ENCODE measurements at places on chromosomes 2 and 18.
A peak's percentile ranks its signal among the peaks of the same experiment; 100 is the strongest.

GRCh38 chr2:182359990-182360662 is 66.7 kb downstream of the PDE1A start:
- DNase-seq: peak; percentile 90

DNA sequence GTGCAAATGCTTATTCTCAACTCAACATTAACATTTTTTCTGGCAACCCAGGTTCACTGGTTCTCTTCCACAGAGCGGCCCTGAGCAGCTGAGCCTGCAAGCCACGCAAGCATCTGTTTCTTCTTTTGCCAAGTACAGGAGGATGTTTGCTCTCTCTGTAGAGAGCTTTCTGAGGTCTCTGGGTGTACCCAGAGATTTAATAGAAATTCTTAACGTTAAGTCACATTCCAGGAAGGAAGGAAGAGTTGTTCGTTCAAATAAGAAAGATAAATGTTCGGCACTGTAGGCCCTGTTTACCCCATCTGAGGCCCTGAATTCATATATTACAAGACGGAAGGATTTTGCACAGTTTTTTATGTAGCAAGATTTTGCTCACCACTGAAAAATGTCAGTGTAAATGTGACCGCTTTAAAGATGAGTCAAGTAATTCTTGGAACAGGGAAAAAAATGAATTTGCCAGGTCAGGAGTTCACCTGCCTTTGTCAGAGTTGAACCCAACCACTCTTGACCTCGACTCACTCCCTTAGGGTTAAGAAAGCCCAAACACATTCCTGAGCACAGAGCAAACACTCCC is 30.1 kb downstream of the KCTD18 start:
- DNase-seq: peak; percentile 76

DNA sequence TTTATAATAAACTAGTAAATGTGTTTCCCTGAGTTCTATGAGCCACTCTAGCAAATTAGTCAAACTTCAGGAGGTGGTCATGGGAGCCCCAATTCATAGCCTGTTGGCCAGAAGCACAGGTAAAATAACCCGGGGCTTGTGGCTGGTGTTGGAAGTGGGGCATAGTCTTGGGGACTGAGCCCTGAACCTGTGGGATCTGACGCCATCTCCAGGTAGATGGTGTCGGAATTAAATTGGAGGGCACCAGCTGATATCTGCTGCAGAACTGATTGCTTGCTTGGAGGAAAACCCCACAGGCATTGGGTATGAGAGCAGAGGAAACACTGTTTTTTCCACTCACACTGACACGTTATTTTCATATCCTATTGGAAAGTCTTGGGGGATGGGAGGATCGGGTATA is 14.1 kb downstream of the NMS start:
- DNase-seq: no peak

GRCh38 chr2:109562421-109562820 is 51.3 kb downstream of the SEPTIN10 start:
- DNase-seq: no peak

GRCh38 chr2:234251326-234252271 is 201.1 kb downstream of the SPP2 start:
- peak; percentile 90 for DNase-seq

GRCh38 chr2:43233218-43234212 is 7.1 kb upstream of the ZFP36L2 start:
- DNase-seq: no peak

DNA sequence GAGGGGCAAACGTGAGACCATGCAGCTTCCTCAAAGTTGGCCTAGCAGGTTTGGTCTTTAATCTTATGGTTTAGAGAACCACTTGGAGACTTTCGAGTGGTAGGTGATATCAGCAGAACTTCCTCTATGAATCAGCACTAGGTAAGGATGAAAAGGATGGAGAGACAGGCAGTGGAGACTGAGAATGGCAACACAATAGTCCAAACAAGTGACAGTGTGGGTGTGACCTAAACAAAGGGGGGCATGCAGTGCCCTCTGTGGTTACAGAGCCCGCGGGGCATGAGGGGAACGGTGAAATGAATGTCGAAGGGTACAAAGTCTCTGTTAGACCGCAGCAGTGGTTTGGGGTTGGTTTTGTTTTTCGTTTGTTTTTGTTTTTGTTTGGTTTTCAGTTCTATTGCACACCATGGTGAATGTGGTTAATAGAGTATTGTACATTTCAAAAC is 143.9 kb downstream of the L3MBTL4 start:
- DNase-seq: no peak

GRCh38 chr2:86825036-86825692 is 34.5 kb upstream of the CD8A start:
- no peak for DNase-seq

DNA sequence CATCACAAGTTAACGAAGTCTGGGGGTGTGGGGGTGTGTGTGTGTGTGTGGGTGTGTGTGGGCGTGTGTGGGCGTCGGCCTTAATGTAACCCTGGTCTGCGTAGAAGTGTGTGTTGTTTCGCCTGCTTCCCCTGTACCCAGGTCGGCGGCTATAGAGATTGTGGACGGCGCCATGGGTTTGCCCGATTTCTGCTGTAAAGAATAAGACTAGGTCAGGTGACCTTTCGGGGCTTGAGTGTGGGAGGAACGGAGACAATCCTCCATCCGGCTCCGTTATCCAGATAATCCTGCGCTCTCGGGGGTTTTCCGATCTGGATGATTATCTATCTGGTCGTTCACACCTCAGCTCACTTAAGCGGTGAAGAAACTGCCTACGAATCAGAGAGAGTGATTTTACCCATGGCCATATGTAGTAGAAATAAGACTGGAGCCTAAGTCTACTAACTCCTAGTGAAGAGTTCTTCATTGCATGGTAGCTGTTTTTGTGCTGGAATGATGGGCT is 543 bp downstream of the HADHB start:
- peak; percentile 71 for DNase-seq

GRCh38 chr18:44626807-44627206 is 53.9 kb upstream of the SETBP1 start:
- peak; percentile 35 for DNase-seq

GRCh38 chr2:39334529-39334928 is 90.8 kb upstream of the CDKL4 start:
- DNase-seq: no peak

DNA sequence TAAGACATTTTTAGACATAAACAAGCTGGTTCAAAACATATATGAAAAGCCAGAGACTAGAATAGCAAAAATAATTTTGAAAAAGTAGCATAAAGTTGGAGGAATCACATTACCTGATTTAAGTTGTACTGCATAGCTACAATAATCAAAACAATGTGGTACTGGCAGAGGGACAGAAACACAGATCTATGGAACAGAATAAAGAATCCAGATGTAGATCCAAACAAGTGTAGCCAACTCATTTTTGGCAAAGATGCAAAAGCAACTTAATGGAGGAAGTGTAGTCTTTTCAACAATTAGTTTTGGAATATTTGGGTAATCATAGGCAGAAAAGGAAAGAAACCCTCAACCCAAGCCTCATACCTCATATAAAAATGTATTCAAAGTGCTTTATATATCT is 278.7 kb upstream of the ZNF521 start:
- no peak for DNase-seq

DNA sequence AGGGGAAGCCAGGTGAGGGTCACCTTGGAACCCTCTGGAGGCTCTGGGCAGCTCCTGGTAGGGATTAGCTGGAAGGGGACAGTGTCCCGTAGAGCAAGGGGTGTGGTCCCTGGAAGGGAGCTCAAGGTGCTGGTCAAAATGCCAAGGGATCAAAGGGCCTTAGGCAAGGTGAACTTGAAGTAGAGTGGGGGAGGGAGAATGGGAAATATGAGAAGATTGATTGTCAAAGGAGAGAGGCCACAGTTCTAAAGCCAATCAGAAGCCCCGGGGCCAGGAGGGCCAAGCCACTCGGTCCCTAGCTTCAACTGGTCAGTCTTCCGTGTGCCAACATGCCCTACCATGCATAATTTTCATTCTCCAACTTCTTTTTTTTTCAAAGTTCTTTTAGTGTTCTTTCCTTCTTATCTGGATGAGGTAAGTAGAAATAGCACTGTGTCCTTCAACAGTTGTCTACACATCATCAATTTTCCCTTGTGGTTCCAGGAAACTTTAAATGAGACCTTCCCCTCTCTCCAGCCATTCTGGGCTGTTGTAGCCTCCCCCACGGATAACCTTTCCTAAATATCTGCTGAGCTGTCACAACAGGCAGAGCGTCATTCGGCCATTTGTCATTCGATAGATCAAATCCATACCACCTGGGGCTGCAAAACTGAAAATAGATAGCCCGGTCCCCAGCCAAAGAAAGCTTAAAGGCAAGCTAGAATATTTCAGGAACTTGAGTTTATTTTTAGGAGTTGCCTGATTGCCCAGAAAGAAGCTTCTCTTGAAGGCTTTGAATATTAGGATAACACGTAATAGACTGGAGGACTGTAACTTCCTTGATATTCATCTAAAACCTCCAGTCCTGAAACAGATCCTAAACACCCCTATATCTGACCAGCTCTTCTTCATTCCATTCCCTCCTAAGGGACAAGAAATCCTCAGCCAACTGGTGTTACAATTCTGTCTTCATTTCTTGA is 83.3 kb downstream of the ALPK2 start:
- no peak for DNase-seq

GRCh38 chr18:5983488-5983887 is 88.2 kb upstream of the TMEM200C start:
- DNase-seq: no peak

- DNase-seq: no peak
Measured at GRCh38 chr2:203167751-203168150, 71.1 kb upstream of the CYP20A1 start.

DNA sequence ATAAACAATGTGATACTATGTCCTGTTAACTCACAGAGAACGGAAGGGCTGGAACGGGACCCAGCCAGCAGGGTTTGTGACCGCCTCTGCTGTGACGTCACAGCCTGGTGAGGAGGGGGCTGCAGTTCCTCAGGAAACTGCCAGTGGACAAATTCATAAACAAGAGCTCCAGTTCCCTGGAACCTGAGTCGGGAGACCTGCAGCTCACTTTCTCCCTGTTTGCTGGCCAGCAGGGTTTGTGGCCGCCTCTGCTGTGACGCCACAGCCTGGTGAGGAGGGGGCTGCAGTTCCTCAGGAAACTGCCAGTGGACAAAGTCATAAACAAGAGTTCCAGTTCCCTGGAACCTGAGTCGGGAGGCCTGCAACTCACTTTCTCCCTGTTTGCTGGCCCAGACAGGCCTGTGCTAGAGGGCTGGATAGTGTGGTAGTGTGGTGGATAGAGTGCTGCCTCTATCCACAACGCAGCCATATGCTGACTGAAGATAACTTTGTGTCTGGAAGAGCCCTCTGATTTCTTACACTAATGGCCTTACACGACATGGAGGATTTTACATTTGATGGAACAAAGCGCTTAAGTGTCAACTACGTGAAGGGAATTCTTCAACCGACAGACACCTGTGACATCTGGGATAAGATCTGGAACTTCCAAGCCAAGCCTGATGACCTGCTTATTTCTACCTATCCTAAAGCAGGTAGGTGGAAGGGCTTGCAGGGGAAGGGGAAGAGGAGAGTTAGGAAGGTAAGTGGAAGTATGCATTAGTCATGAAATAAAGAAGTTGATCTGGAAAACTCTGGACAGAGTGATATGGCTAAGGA is at the start of gene SULT1C4:
Gene SULT1C4, plus strand, starts transcription at position 140 of the 816 bp plus-strand sequence. Its CDS starts 384 bp downstream, at position 524.
- DNase-seq: peak; percentile 81

DNA sequence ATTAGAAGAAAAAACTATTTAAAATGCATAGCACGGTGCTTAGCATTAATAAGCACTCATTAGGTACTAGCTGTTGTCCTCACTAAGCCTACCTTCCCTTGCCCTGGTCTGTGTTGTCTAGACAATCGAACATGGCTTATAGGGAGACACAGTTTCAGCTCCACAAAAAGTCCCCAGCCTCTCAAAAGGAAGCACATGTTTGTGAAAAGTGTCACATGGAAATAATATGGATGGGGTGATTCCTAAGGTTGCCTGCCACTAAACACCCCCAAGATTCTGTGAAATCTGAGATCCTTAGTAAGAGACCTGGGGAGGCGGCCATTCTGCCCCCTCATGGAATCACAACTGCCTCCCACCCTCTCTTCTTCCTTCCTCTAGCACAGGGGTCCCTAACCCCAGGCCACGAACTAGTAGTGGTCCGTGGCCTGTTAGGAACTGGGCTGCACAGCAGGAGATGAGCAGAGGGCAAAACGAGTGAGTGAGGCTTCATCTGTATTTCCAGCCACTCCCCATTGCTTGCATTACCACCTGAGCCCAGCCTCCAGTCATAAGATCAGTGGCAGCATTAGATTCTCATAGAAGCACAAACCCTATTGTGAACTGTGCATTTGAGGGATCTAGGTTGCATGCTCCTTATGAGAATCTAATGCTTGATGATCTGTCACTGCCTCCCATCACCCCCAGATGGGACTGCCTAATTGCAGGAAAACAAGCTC is 59.6 kb upstream of the NDUFV2 start:
- no peak for DNase-seq

DNA sequence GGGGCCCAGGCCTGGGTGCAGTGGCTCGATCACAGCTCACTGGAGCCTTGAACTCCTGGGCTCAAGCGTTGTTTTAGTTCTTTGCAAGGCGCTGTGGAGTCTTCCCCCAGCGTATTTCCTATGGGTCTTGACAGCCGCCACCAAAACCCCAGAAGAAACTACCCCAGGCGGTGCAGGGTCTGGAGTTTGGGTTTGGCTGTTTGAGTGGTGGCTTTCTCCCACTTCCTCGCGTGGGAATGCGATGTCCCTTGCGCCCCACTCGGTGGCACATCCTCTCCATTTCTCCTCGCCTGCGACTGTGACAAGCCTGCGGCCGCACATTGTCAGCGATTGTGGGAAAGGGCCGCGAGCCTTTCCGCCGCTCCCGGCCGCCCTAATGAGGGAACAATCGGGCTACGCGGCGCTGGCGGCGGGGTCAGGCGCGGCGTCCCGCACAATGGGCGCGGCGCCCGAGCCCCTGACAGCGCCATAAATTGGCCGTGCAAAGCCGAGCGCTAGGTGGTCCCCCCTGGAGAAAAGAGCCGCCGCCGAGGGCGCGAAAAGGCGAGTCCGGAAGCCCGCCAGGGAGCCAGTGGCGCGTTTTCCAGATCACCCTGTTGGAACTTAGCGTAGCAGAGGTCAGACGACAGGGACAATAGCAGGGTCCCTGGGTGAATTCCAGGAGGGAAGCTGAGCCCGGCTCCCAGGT is 194.9 kb upstream of the POU3F3 start:
- DNase-seq: no peak

All from mesenchymal stem cell (in vitro differentiated cells and primary cell).